ENCODE measurements at places on chromosomes 2 and 18.
A peak's percentile ranks its signal among the peaks of the same experiment; 100 is the strongest.

GRCh38 chr2:12697617-12698016, 19.1 kb upstream of the TRIB2 start:
- DNase-seq, result no peak

- DNase-seq, result no peak
These were observed 8.0 kb downstream of the HES6 start for GRCh38 chr2:238231809-238232208.

- DNase-seq, result no peak
These were observed 404.7 kb downstream of the FBXO15 start for GRCh38 chr18:73742957-73743356.

GRCh38 chr2:208819190-208819589, 412.6 kb downstream of the PTH2R start:
- DNase-seq, result no peak

DNA sequence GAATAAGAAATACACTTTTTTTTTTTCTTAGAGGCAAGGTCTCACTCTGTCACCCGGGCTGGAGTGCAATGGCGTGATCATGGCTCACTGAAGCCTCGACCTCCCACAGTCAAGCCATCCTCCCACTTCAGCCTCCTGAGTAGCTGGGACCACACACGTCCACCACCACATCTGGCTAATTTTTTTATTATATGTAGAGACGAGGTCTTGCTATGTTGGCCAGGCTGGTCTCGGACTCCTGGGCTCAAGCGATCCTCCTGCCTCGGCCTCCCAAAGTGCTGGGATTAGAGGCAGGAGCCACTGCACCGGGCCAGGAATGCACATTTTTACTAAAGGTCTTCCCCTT, 2.4 kb downstream of the TGOLN2 start:
- DNase-seq, result no peak

- DNase-seq, result no peak
These were observed 1.3 kb upstream of the ACKR3 start for GRCh38 chr2:236568068-236568921.

DNA sequence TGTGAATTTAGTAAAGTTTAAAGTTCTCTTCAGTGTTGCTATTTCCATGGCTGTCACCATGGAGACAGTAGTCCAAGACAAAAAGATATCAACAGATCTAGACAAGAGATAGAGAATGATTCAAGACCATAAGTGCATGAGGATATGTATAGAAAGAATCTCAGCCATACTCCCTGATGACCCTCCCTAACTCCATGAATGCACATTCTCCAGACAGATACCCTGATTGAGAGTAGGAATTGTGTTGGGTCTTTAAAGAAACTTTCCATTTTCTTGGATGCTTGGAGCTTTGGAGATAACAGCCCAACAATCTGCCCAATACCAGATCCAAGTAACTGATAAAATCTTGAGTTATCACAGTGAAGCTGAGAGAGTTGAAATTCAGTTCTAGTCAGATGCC, 1601.2 kb upstream of the CELF4 start:
- DNase-seq, result no peak

DNA sequence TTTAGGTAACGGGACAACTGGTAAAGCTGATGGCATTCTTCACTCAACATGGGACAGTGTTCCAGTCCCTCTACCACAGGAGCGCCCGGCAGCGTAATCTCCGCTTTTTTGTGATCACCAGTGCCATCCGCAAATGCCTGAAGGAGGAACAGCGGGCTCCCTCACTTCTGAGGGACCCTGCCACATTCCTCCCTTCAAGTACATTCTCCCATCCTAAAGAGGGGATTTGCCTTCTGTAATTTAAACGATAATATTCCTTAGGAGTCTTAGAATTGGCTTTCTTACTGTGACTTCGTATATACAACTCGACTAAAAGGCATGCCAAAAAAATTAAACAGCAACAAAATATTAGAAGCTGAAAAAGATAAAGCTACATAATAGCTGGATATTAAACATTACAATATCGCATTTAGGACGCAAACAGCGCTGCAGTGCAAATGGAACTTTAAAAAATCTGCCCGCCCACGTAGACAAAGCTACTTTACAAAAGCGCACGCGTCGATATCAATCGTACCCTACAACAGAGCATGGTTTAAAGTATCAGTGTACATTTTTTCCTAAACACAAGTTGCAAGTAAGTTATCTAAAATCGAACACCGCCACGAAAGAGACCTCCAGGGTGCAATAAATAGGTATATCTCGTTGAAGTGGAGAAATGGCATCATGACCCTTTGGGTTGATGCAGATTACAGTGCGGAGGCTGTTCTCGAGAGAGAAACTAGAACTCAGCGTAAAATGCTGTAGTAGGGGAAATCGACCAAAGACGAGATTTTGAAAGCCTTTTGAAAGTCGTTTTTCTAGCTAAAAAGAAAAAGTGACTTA, 2.3 kb upstream of the VSNL1 start:
- DNase-seq, result no peak

GRCh38 chr2:101974663-101975062, 17.1 kb upstream of the IL1R2 start:
- no peak for DNase-seq

DNA sequence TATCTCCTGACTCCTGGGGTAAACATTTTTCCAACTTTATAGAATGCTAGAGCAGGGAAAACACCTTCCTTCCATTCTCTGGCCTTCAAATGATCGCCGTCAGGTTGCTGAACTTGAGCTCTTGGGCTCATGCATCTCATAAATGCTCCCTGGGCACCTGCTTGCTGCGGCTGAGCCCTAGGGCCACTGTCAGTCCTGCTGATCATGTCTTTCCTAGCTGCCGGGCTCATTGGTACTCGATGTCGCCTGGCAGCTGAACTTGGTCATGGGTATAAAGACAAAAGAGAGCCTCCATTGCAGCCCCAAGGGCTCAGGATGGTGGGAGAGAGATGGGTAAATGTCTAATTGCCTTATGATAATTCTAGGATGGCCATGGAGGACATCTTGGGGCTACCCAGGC, 80.6 kb downstream of the HS1BP3 start:
- no peak for DNase-seq

GRCh38 chr18:45284174-45284573, 331.1 kb upstream of the SLC14A2 start:
- DNase-seq, result no peak

GRCh38 chr18:58955001-58955400, 90.3 kb downstream of the ZNF532 start:
- DNase-seq, result no peak

GRCh38 chr18:6120820-6121279, 225.5 kb upstream of the TMEM200C start:
- DNase-seq, result no peak

DNA sequence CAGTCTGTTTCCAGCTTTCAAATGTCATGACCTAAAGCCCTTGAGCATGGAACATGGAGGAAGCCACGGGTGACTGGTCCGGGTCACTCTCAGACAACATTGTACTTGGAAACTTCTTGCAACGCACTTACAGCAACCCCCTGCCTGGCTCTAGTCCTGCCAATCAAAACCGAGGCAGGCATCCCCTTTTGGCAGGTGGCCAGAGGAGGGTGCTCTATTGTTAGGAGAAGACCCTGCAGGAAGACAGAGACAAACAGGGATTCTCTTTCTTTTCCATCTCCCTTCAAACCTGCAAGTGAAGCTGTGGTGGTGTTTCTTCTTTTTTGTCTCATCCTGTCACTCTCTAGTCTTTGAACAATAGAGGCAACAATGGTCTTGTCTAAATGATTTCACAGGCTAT, 667.2 kb downstream of the ZEB2 start:
- DNase-seq, result peak; percentile 4

GRCh38 chr2:9694661-9695234, 64.0 kb upstream of the YWHAQ start:
- DNase-seq, result no peak

DNA sequence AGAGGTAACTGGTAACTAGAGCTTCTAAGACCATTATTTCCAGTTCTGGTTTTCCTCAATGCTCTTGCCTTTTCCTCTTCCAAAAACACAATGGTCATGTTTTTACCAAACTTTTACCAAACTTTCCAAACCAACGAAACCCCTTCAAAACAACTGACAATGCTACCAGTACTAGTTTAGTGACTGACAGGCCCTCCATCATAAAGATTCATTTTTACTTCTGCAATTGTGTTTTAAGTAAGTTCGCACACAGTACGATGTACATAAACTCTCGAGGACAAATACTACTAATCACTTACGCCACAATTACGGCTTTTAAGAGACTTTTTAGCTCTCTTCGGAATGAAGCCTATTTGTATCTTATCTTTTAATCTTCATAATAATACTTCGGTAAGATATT, 900 bp downstream of the C18orf32 start:
- DNase-seq, result no peak

- DNase-seq, result no peak
These were observed 726.0 kb downstream of the DPP10 start for GRCh38 chr2:115168457-115168856.

DNA sequence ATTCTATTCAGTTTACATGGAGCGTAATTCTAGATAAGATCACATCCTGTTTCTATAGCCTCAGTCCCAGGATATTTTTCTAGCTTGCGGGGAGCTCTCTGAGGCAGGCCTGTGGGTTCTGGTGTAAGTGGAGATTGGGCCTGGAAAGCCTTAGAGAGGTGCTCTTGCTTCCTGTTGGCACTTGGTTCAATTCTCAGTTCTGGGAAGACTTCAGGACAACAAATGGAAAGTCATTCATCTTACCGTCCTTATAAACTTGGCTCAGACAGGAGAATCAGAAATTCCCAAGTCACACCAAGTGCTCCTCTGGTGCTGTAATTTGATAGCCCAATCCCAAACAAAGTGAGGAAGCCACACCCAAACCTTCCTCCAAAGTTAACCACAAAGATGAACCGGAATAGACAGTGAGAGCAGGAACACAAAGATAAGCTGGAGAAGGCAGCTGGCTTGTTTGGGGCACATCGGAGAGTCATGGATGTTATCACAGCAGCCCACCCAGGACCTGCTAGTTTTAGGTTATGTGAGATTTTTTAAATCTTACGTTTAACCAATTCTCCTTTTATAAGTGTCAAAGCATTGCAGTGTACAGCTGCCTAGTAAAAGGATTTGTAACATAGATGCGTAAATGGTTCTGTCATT, 144.3 kb upstream of the MAP3K20 start:
- no peak for DNase-seq

GRCh38 chr2:17257189-17257909, 260.9 kb downstream of the RAD51AP2 start:
- DNase-seq, result no peak

DNA sequence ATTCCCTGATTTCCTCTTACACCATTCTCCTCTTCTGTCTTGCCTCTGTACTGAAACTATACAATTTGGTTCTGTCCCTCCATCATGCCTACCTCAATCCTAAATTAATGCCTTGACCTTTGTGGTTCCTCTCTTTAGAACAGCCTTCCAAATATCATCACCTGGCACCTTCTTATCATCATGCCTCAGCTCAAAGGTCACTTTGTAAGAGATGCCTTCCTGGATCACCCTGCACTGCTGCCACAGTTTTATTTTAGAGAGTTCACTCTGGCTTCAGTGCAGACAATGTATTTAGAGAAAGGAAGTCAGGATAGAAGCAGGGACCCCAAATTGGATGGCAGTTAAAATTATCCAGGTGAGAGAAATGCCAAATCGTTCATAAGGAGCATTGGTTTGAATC, 64.5 kb downstream of the LRRTM4 start:
- DNase-seq, result no peak

GRCh38 chr2:25215232-25215631, 46.9 kb upstream of the POMC start:
- DNase-seq, result no peak

- no peak for DNase-seq
These were observed 69.5 kb downstream of the ANTXR1 start for GRCh38 chr2:69082430-69082997.

- DNase-seq, result no peak
These were observed 262.8 kb upstream of the AGAP1 start for GRCh38 chr2:235230821-235231601.

GRCh38 chr2:85011747-85012146, 40.8 kb downstream of the KCMF1 start:
- DNase-seq, result no peak

DNA sequence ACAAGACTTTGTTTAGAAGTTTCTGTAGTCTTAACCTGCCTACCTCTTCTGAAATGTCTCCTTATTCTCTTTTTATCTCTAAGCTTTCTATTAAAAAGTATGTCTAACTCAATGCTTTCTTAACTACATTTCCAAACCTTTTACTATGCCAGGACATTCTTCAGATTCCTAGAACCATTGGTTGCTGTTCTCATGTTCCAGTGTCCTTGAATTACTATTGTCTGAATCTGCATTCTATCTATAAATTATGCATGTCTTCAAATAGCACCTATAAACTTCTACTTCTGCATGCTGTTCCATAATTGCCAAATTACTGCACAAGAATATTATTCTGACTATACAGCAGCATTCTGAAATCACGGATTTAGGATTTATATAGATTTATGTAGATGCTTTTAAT, 166.0 kb upstream of the VWC2L start:
- no peak for DNase-seq

DNA sequence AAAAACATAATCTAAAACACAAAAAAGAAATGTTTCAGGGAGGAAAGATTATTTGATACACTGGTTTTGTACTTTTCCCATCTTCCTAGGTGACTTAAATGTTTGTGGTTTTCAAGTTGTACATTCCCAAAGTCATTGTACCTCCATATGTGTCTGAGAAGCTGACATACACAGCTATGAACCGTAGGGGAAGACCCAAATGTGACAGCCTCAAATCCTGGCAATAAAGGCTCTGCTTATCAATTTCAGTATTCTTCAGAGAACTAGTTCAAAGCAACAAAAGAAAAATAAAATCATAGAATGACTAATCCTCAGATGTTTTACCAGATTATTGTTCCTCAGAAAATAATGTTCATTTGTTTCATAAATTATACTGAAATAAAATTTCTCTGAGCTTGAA, 2.5 kb downstream of the DYNC2LI1 start:
- no peak for DNase-seq

- DNase-seq, result no peak
These were observed 45.9 kb downstream of the PIKFYVE start for GRCh38 chr2:208311954-208312353.

- no peak for DNase-seq
These were observed 195.0 kb downstream of the EPHA4 start for GRCh38 chr2:221377066-221377465.

GRCh38 chr18:23982155-23983079, 32.1 kb upstream of the TTC39C start:
- peak; percentile 12 for DNase-seq

- DNase-seq, result no peak
These were observed 303.9 kb downstream of the ETAA1 start for GRCh38 chr2:67701011-67701410.

GRCh38 chr2:75466708-75467311, 93.9 kb downstream of the EVA1A start:
- no peak for DNase-seq

Measured in amygdala (tissue), 56 donors.